Pons (tissue), 1 donor: ENCODE measurements at places on chromosomes 1 and 21.

- no peak for DNase-seq
Measured at GRCh38 chr1:111990026-111990877, 784 bp upstream of the KCND3 start.

DNA sequence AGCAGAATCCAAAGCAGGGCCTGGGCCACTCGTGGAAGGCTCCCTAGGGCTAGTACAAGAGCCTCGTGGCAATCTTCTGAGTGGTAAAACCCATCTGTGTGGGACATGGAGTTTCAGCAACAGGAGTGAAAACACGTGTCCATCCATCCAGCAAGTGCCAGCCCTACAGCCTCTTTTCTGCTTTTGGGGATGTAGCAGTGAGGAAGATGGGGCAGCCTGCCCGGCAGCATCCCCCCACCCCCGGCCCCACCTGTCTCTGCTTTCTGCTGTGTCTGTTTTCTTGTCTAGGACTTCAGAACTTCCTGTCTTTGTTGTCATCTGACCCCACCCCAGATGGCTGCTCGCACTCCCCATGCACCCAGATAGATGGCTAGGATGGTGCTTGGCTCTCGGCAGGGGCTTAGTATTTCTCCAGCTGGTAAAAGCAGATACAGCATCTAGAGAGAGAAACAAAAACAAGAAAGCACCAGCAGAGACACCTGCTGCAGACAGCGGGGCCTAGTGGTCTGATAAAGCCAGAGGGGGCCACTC, 1.5 kb downstream of the CPTP start:
- no peak for DNase-seq

DNA sequence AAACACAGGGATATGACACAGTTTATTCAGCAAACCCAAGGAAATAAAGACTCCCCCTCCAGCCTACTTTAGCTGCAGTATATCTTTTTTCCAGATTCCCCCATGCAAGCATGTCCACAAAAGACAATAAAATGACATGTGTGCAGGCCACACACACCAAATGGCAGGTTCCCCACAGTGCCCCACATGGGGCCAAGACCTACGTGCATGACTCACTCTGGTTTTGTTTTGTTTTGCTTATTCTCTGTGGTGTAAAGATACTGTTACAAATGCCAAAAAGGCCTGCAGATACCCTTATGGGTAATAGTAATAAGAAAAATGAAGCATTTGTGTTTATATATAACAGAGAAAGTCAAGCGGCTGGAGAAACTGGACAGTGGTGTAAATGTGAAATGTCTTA, 71.6 kb downstream of the RD3 start:
- DNase-seq, result no peak

- no peak for DNase-seq
Measured at GRCh38 chr1:181127898-181128453, 39.5 kb downstream of the IER5 start.

- DNase-seq, result no peak
Measured at GRCh38 chr21:37264808-37265207, 2.3 kb downstream of the VPS26C start.

DNA sequence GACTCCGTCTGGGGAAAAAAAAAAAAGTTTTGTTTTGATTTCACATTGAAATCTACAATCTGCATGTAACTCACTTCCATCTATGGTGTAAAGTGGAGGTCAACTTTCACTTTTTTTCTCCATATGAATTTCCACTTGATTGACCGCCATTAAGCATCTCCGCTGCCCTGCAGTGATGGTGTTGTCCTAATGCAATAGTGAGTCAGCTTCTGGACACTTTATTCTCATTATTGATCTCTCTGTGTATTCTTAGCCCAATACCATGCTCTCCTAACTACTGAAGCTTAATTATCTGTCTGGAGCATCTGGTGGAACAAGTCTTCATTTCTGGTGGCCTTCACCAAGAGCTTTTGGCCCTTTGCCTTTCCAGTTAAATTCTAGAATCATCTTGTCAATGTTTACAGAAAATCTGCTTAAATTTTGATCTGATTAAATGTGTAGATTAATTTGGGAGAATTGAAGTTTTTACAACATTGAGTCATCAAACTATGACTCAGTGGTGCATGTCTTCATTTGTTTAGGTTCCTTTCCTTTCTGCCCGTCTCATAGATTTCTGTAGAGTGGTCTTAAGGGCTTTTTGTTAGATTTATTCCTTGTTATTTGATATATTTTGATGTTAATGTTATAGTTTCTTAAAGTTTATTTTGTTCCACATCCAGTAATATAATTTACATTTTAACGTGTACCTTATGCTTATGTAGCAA, 181.5 kb downstream of the PRDM2 start:
- DNase-seq, result no peak

- peak; percentile 54 for DNase-seq
Measured at GRCh38 chr1:24027838-24028468, 47.8 kb upstream of the SRSF10 start.

DNA sequence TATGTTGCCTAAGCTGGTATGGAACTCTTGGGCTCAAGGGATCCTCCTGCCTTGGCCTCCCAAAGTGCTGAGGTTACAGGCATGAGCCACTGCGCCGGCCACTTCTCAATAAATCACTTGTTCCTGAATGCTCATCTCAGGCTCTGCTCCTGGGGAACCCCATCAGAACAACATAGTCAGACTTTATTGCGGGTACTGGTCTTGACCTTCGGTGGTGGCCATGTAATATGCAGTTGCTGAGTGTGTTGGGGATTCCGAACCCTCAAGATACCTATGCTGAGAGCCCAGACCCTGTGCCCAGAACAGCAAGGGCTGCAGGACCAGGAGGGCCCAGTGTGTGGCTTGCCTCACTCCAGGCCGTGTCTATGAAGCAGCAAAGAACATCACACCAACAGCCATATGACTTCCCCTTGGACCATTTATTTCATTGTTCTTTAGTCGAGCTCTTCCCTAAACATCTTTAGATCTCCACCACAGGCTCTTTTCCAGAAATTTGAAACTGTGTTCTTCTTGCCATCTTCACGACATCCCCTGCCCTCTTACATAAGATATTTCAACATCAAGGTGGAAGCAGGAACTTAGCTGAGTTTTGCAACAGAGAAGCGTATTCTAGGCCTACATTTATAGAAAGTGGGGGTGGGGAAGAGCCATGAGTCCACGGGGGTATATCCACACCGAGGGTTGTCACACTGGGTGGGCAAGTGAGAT, 12.7 kb upstream of the SDHB start:
- peak; percentile 77 for DNase-seq

DNA sequence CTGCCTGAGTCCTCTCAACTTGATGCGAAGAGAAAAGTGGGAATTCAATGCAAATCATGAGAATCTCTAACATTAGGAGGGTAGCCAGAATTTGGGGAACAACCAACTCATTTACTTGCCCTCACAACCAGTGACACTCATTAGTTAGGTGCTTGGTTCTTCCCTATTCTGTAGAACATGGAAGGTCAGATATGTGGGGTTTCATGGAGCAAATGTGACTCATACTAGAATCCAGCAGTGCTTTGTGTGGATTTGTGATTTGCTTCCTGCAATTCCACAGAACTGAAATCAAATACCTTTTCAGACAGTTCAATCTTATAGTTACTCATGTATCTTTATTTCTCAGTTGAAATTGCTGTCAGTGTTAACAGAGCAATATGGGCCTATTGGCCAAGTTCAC, 6.9 kb upstream of the ETV3 start:
- no peak for DNase-seq

- DNase-seq, result no peak
Measured at GRCh38 chr1:79539001-79539400, 532.5 kb upstream of the ADGRL4 start.

- DNase-seq, result no peak
Measured at GRCh38 chr1:88697503-88697902, 13.4 kb downstream of the PKN2 start.

DNA sequence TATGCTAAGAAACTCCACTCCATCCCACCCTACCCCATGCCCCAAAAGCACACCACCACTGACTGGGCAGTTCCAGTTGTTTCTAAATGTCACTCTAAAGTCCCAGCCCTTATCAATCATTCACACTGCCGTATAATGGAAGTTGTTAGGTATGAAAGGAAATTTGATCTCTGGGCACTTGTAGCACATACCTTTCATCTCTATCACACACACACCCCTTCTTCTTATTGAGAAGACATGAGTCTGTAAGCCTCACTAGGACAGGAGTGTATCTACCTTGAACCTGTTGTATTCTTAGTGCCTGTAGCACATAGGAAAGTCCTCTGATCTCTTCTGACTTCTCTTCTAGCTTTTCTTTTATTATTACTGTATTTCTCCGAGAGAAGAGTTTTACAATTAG, 22.3 kb upstream of the DHX9 start:
- no peak for DNase-seq

GRCh38 chr1:169049258-169049938, 57.1 kb upstream of the ATP1B1 start:
- DNase-seq, result no peak

DNA sequence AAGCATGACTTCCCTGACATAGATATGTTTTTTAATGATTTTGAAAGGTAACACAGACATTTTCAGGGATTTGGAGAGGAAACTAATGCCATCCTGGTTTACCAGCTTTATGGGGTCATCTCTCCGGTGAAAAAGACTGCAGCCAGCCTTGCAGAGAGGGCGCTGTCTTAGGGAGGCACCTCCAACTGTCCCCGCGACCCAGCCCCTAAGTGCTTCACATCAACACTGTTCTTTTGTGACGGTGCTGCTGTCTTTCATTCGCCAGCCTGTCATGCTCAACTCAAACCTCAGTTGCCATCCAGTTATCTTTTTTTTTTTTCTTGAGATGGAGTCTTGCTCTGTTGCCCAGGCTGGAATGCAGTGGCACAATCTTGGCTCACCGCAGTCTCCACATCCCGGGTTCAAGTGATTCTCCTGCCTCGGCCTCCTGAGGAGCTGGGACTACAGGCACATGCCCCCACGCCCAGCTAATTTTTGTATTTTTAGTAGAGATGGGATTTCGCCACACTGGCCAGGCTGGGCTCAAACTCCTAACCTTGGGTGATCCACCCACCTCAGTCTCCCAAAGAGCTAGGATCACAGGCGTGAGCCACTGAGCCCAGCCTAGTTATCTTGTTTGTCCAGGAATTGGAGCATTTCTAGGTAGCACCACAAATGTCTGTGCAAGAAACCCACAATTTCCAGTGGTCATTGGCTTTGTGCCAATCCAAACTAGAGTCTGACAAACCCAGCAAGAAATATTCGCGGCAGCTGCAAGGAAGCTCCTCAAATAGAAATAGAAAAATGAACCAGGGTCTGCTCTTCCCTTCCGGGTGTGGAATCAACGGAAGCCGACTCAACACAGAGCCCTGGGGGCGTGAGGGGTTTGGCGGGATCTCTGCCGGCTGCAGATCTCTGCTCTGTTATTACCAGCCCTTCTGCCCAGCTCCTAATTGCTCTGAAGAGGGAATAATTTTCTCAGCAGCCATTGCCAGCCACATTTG, 24.2 kb downstream of the PDE9A start:
- no peak for DNase-seq

GRCh38 chr1:24572301-24572700, 16.4 kb downstream of the NCMAP start:
- no peak for DNase-seq

GRCh38 chr1:202649553-202650392, 60.5 kb downstream of the SYT2 start:
- DNase-seq, result no peak

DNA sequence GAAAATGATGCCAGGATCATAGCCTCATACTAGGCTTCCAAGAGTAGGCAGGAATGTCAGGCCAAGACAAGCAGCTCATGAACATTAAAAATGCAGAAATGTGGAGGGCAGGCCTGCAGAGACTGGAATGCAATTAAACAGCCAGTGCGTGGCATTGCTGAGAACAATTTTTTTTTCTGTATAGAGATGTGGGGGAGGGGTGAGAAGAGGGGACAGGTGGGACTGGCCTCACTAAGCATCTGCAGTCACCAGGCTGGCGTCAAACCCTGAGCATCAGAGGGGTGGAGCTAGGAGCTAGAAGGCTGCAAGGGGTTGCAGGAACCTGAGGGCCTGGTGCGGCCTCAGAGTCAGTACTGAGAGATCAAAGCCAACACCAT, 114.1 kb downstream of the TNR start:
- no peak for DNase-seq

- no peak for DNase-seq
Measured at GRCh38 chr21:42306366-42307035, 8.7 kb downstream of the TFF3 start.

DNA sequence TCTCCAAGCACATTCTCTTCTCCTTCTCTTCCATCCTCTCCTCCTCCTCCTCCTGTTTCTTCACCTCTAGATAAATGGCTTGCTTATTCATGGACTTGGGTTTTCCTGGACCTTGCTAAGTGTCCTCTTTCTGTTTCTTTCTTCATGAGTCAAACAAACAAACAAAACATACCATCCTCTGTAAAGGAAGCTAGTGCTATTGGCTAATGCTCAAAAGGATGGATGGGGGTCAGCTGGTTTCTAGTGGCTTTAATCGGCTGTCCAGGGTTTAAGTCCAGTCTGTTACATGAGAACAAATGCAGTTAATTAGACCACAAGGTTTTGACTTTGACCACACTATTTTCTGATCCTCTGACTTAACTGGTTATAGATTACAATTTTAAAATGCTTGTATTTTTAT, 83.8 kb upstream of the TSPAN2 start:
- DNase-seq, result no peak

GRCh38 chr1:180265871-180266270, 35.8 kb downstream of the LHX4 start:
- no peak for DNase-seq

- peak; percentile 40 for DNase-seq
Measured at GRCh38 chr1:32014948-32015273, 1.2 kb downstream of the KHDRBS1 start.

DNA sequence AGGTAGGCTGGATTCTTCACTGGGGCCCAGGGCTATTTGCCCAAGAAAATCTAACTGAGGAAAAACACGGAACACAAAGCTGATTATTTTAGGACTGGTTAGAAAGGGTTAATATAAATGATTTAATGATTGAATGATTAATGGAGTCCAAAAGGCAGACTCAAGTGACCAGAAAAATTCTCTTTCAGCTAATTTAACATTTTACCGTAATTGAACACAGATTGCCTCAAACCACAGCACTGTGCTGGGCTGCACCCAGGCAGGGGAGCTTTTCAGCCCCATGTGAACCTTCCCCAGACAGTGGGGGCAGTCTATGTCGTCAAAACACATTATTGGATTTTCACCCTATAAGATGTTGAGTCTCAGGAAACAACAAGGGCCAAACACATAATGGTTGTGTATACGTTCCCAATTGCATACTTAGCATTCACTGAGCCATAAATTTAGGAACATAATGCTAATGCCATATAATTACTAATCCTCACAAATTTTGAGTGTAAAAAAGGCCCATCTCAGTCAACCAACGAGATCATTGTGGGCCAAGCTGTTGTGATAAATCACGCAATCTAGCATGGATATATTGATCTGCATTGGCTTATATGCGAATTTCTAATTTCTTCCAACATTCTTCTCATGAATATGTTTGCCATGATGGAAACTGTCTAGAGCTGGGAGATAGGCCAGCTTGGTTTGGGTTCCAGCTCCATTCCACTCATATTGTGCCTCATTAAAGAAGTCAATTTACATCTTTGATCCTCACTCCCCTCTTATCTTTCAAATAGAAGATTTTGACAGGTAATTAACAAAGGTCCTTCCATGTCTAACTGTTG, 27.7 kb downstream of the DSCAM start:
- no peak for DNase-seq

DNA sequence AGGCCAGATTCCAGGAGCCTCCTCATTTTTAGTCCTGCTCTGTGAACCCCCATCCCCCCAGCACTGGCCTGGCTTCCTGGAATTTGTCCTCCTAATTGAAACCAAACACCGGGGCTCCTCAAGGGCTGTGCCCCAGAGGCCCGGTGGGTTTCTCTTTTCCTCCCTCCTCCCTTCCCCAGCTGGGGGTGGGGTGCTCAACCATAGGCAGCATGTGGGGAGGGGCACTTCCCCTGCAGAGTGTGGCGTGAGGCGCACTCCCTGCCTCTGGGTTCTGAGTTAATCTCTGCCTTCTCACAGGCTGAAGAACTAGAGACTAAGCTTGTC, 67.5 kb upstream of the ACOT11 start:
- no peak for DNase-seq
